Stimulated activated naive CD8-positive, alpha-beta T cell treated with anti-CD3 and anti-CD28 coated beads, Interleukin-15, Interleukin-2, amounts not matched to agents 100 U/mL and 50 U/mL, for 24 hours (primary cell): ENCODE measurements at places on chromosomes 2 and 18.

GRCh38 chr2:237661270-237661669 lies 33.9 kb downstream of the LRRFIP1 start:
- no peak for DNase-seq

DNA sequence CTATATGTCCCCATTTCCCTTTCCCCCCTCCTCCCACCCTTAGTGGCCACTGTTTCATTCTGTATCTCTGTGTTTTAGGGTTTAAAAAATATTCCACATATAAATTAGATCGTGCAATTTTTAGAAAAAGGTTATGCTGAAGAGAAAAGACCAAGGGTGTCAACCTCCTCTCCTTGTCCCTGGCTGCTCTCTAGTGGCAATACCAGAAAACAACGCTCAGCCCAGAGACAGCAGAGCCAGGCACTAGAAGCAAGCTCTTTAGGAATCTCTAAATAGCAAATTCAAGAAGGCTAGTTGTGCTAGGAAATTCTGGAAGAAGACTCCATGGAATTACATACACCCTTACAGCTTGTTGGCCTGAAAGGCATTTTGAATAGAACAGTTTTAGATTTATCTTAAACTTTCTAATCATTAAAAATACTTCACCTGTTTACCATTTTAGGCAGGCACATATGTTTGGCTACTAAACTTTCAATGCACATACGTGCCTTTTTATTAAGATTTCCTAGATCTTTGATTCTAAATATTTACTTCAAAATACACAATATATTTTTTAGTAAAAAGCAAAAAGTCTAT lies 35.1 kb upstream of the RASGRP3 start:
- no peak for DNase-seq

- peak; percentile 18 for DNase-seq
These were observed 137.7 kb downstream of the THNSL2 start for GRCh38 chr2:88307817-88308216.

DNA sequence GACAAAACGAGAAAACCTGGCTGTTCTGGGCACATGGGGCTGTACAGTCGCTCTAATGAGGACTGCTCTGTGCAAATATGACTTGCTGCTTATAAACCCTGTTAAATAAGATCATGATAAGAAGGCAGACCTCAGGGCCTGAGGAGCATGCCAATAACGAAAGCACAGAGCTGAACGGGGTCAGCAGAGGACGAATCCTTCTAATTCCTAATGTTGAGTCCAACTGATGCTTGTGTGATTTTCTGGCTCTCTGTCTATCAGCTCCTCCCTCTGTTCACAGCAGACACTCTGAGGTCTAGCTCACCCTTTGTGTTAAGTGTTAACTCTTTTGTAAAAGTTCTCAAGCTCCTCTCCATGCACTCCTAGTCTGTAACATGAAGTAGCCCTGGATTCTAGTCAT lies 167.2 kb upstream of the REV1 start:
- no peak for DNase-seq

- DNase-seq: no peak
These were observed 90.3 kb downstream of the STK39 start for GRCh38 chr2:168157070-168157469.

GRCh38 chr2:148875387-148876051 lies 492 bp downstream of the KIF5C start:
- peak; percentile 13 for DNase-seq

DNA sequence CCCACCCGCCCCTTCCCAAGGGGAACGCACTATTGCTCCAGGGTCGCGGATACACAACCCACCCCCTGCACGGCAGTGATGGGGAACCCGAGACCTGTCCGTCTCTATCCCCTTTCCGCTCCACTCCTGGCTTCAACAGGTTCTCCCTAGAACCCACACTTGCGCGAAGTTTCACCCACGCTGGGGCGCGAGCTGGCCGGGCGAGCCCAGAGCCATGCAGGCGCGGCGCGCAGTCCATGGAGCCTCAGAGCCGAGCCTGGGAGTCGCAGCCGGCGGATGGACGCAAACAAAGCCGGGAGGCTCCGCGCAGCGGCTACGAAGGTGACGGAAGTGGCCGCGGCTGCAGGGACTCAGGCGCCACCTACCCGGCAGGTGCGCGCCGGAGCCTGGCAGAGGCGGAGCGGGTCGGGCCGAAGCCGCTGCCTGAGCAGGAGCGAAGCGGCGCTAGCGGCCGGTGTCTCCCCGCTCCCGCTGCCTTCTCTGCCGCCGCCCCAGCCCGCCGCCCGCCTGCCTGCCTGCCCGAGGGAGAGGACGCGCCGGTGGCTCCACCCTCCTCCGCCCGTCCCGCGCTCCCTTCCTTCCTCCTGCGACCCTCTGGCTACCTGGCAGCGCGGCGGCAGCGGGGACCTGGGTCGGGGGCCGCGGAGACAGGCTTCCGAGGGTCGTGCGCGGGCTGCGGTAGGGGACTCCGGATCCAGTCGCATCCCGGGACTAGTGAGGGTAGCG lies 14.0 kb downstream of the ALPG start:
- DNase-seq: peak; percentile 33

DNA sequence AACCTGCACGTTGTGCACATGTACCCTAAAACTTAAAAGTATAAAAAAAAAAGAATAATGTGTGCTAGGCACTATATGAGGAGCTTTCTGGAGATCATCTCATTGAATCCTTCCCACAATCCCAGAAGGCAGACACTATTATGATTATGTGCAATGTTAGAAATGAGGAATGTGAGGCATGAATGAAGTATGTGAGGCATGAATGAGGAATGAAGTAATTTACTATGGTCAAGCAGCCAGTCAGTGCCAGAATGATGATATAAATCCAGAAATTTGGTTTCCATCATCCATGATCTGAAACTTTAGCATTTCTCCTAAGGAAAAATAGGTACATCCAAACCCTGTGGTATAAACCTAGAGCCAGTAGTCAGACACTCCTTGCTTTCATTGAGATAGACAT lies 42.0 kb downstream of the CCDC148 start:
- no peak for DNase-seq

DNA sequence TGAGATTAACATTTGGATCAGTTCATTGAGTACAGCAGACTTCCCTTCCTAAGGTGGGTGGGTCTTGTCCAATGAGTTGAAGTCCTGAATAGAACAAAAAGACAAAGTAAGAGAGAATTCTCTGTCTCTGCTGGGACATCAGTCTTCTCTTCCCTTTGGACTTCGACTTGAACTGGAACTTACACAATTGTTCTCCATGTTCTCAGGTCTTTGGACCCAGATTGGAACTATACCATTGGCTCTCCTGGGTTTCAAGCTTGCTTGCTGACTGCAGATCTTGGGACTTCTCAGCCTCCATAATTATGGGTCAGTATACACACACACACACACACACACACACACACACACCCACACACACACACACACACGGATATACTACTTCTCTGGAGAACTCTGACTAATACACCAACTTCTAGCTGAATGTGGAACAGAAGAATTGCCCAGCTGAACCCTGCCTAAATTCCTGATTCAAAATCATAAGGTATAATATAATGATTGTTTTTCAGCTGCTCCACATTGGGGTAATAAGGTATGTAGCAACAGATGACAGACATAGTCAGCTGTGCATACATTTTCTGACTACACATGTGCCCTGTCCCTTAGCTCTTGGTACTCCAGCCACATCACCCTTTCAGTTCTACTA lies 214.0 kb downstream of the TGIF1 start:
- no peak for DNase-seq

- no peak for DNase-seq
These were observed 195.5 kb upstream of the ACVR2A start for GRCh38 chr2:147649286-147649685.

GRCh38 chr18:53819671-53820070 lies 404.8 kb downstream of the MBD2 start:
- DNase-seq: no peak

DNA sequence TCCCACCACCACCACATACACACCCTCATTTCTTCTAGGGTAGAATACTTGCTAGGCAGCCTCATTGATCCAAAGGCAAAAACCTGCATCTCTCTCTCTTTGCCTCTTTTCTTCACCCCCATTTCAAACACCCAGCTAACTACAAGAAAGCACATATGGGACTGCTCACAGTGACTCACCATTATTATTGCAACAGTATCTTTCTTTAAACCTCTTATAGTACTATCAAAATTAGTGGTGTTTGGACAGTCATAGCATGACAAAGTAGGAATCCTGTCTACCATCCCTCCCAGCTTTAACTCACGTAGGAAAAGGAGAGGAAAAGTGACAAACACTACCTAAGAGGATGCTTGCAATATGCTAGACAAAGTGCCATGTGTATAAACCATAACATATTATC lies 422.5 kb upstream of the CRIM1 start:
- DNase-seq: no peak

- DNase-seq: peak; percentile 8
These were observed 383.9 kb downstream of the ARHGAP15 start for GRCh38 chr2:143513081-143513480.
